ENCODE measurements at places on chromosomes 7 and 10.
A peak's percentile ranks its signal among the peaks of the same experiment; 100 is the strongest.

GRCh38 chr10:70536196-70536861, 57.8 kb downstream of the PALD1 start:
- DNase-seq = no peak

GRCh38 chr7:33392148-33392547, 262.8 kb downstream of the BBS9 start:
- no peak for DNase-seq

DNA sequence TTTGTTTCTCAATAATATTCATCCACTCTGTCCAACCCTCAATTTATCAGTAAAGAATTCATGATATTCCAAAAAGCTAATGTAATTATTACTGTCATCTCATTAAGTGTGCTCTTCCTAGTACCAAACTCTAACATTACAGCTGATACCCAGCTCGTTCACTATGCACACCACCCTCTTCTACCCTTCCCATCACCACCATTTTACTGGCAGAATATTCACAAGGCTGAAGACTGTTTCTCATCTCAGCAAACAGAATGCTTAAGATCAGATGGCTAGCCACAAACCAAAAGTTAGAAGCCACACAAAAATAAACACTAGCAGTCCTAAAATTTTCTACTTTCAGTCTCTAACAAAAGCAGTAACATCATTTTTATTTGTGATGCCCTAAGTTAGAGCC, 121.5 kb downstream of the SRPK2 start:
- DNase-seq = no peak

- DNase-seq = no peak
Measured at GRCh38 chr7:127769696-127770400, 117.9 kb downstream of the SND1 start.

- DNase-seq = no peak
Measured at GRCh38 chr10:31404640-31405039, 85.6 kb downstream of the ZEB1 start.

DNA sequence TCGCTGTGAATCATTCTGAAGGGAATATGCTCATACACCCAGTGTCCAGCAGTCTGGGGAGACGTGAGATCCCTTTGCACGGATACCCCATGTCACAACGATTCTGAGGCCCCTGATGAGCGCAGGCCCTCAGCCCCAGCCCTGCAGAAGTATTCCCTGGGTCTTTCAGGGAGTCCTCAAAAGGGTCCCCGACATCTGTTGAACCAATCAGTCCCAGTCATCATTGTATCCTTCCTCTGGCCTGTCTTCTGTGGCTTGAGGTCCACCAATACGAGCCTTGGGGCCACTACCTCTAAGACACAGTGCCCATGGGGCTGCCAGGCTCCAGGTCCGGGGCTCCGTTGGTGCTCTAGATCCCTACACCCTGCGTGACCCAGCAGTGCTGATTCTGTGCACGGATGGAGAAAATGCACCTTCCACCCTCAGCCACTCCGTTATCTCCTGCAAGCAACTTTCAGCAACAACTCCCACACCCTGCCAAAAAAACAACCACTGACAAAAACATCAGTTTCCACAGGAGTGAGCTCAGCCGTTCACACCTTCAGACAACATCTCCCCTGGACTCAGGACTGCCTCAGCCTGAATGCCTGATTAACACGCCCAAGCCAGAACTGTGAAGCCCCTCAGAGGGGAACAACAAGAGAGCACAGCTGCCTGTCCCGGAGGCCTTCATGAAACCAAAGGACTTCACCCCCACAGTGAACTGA, 46.9 kb upstream of the KDM7A start:
- DNase-seq = no peak

GRCh38 chr10:3487228-3487627, 297.8 kb downstream of the KLF6 start:
- no peak for DNase-seq

- no peak for DNase-seq
Measured at GRCh38 chr7:131364767-131365344, 37.2 kb downstream of the MKLN1 start.

GRCh38 chr7:27438881-27439589, 196.4 kb downstream of the EVX1 start:
- no peak for DNase-seq

GRCh38 chr7:52648872-52649271, 386.6 kb upstream of the POM121L12 start:
- no peak for DNase-seq

- peak; percentile 82 for DNase-seq
Measured at GRCh38 chr10:132838346-132838970, 52.5 kb upstream of the NKX6-2 start.

- DNase-seq = peak; percentile 87
Measured at GRCh38 chr7:39754326-39755120, 131.2 kb downstream of the RALA start.

DNA sequence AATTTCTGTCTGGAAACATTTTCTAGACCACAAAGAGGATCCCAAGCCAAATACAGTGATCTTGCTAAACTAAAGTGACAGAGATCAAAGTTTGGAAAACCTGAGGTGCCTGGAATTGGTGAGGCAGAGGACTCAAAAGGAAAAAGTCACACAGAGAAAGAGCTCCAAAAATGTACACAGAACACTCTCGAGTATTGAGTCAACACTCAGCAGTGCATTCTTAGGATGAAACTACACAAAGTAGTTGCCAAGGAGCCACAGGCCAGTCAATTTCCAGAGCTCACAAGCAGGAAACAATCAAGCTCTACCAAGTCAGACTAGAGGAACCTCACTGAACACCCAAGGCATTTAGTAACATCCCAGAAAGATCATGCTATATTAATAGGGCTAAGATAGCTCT, 61.3 kb downstream of the MICU1 start:
- DNase-seq = no peak

GRCh38 chr10:113059371-113059780, 109.3 kb downstream of the TCF7L2 start:
- DNase-seq = no peak

DNA sequence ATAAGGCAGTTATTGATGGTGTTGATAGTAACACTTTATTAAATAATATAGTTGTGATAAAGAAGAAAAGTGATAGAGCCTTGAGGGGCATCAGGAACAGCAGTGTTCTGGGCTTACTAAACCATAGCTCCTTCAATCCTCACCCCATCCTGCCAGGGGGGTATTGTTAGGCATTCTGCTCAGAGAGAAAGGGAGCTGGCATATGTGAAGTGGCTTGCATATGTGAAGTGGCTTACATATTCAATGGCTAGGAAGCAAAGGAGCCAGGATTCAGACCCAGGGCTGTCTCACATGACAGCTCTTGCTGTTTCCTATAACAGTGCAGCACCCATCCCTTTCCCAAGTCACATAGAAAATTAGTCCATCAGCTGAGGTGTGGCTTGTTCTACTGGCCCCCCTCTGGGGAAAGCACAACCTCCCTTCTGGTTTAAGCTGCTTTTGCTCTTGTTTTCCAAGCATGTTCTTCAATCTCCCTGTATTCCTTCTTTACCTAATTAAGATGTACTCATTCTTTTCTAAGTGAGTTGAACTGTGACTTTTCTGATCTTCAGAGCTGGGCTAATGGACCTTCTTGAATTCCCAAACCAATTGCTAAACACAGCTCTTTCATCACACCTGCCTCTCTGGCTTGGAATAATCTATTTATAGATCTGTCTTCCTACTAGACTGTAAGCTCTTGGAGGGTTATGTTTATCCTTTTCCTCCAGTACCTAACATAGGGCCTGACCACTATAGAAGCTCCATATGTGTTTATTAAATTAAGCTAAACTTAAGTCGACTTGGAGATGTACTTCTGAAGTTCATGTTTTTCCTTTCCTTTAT, 108.7 kb upstream of the GLI3 start:
- DNase-seq = no peak

- DNase-seq = no peak
Measured at GRCh38 chr7:130887957-130888371, 154.0 kb upstream of the KLF14 start.

GRCh38 chr7:74412603-74413002, 41.1 kb upstream of the GTF2IRD1 start:
- DNase-seq = no peak

DNA sequence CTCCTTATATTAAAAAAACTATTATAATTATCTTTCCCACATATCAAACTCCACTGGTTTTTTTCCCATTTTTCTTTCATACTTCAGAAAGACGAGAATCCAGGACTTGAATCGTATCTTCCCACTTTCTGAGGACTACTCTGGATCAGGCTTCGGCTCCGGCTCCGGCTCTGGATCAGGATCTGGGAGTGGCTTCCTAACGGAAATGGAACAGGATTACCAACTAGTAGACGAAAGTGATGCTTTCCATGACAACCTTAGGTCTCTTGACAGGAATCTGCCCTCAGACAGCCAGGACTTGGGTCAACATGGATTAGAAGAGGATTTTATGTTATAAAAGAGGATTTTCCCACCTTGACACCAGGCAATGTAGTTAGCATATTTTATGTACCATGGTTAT, 15.9 kb downstream of the SRGN start:
- DNase-seq = no peak

GRCh38 chr7:1665549-1666316, 4.3 kb upstream of the ELFN1 start:
- no peak for DNase-seq

DNA sequence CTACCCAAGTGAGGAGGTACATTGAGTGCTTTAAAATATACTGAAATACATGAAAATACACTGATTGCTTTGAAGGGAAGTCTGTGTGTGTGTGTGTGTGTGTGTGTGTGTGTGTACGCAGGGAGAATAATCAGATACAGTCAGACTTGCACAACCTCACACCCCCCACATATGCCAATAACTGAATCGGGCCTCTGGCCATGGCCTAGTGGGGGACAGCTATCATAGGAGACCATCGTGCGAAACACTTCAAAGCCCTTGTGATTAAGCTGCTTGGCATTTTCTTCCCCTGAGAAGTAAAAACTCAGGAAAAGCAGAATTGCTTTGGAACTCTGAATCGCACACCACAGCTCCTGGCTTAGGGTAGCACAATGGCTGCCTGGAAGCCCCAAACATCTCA, 135.1 kb downstream of the C10orf105 start:
- DNase-seq = no peak

DNA sequence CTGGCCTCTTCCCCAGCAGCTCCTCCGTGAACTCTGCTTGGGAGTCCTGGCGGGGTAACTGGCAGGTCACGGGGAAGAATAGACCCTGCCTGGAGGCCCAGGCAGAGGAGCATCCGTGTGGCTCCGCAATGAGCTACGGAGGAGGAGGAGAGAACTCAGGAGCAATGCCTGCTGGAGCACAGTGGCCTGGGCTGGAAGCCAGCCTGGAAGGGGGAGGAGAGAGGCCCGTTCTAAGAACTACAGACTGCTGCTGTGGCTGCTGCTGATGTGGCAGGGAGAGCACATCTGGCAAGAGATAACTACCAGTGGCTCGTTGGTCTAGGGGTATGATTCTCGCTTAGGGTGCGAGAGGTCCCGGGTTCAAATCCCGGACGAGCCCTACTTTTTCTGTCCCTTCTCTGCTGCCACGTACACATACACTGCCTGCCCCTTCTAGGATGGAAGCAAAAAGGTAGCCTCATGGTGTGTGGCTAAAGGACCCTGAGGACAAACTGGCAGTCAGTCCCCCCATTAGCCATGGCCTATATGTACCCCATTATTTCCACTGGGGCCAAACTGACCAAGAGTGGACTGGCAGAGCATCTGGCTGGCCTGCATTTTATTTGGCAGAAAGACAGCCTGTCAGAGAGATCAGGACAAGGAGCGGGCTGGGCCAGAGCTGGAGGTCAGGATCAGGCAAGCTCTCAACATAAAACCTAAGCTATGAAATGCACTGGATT, 7.7 kb upstream of the OPN1SW start:
- DNase-seq = no peak

DNA sequence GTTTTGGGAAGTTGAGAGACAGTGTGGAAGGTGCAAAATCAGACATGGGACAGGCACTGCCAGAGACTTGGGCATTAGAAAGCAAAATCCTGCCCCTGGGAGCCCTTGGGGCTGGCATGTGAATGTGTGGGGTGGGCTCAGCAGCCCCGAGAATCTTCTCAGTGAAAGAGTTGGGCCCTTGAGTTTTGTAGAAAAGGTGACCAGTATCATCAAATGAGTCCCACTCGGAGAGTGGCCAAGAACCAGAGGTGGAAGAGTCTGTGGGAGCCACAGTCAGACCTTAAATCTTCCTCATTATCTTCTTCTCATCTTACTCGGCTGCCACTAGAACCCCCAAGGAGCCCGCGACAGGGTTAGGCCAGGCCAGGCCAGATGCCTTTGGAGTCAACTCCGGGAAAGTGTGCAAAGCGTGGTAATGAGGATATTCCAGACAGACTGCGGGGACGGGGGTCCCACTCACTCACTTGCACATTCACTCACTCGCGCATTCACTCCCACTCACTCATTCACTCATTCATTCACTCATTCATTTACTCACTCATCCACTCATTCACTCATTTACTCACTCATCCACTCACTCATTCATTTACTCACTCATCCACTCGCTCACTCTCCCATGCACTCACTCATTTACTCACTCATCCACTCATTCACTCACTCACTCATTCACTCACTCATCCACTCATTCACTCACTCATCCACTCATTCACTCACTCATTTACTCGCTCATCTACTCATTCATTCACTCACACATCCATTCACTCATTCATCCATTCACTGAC, 74.9 kb downstream of the CARD11 start:
- peak; percentile 64 for DNase-seq

- no peak for DNase-seq
Measured at GRCh38 chr10:10320956-10321355, 696.7 kb upstream of the CELF2 start.

DNA sequence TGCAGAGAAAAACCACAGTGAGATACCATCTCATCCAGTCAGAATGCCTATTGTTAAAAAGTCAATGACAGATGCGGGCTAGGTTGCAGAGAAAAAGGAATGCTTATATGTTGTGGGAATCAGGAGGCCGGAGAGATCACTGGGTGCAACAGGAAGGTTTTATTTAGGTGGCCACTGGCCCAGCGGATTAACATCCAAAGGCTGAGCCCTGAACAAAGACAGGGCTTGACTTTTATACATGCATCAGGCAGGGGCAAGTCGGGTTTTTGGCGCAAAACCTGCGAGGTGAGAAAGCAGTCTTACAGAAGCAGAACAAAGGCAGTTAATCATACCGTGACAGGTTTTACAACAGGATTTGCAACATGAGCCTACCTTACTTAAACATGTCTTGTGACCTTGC, 620 bp downstream of the ZNF117 start:
- no peak for DNase-seq

DNA sequence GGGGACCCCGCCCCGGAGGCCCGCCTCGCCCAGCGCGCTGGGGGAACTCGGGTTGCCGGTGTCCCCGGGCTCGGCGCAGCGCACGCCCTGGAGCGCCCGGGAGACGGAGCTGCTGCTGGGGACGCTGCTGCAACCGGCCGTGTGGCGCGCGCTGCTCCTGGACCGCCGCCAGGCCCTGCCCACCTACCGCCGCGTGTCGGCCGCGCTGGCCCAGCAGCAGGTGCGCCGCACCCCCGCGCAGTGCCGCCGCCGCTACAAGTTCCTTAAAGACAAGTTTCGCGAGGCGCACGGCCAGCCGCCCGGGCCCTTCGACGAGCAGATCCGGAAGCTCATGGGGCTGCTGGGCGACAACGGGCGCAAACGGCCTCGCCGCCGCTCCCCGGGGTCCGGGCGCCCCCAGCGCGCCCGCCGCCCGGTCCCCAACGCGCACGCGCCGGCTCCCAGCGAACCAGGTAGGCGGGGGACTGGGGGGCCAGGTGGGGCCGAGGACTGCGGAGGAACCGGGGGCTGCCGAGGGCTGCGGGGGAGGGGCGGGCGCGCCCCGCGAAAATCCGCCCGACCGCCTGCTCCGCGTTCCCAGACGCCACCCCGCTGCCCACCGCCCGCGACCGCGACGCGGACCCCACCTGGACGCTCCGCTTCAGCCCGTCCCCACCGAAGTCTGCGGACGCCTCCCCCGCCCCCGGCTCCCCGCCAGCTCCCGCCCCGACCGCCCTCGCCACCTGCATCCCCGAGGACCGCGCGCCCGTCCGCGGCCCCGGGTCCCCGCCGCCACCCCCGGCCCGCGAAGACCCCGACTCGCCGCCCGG, 574 bp downstream of the UTF1 start:
- no peak for DNase-seq
